Stimulated activated CD8-positive, alpha-beta memory T cell treated with anti-CD3 and anti-CD28 coated beads, Interleukin-7, amount 100 ng/mL, for 1 hour (primary cell): ENCODE measurements at places on chromosomes 7 and 10.

DNA sequence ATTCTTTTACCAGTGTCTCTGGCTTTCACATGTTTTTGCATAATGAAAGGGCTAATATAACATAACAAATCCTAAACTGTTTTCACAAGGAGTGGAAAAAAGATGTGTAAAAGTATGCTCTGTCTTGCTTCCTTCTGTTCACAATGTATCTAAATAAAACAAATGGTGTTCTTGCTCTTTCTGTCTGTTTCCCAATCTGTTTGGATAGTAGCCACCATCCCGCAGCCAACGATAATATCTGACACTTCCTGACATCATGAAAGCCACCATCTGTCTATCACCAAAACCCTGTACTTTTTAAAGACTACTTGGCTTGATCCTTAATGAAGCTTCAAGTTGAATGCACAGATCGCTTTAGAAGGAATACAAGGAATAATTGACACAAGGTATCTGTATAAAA is 246.2 kb downstream of the ETV1 start:
- DNase-seq, result no peak

- DNase-seq, result no peak
These were observed 7.4 kb downstream of the ADCYAP1R1 start for GRCh38 chr7:31059551-31059950.

GRCh38 chr7:77222065-77222464 is 22.4 kb upstream of the FGL2 start:
- no peak for DNase-seq

DNA sequence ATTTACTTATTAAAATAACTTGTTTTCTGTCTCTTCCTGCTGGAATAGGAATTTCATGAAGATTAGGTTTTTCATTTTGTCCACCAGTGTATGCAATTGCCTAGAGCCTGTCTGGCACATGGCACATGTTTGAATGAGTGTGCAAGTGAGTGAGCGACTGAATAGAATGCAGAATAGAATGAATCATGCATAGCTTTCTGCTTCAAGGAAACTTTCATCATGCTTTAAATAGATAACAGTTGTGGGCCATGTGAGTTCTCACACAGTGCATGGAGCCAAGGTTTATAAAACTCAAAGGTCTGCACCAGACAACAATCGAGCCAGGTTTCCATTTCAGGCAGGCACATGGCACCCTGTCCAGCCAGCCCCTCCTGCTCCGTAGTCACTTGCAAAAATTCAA is 74.2 kb upstream of the HECW1 start:
- no peak for DNase-seq

GRCh38 chr10:91974960-91975359 is 51.4 kb downstream of the BTAF1 start:
- DNase-seq, result no peak

DNA sequence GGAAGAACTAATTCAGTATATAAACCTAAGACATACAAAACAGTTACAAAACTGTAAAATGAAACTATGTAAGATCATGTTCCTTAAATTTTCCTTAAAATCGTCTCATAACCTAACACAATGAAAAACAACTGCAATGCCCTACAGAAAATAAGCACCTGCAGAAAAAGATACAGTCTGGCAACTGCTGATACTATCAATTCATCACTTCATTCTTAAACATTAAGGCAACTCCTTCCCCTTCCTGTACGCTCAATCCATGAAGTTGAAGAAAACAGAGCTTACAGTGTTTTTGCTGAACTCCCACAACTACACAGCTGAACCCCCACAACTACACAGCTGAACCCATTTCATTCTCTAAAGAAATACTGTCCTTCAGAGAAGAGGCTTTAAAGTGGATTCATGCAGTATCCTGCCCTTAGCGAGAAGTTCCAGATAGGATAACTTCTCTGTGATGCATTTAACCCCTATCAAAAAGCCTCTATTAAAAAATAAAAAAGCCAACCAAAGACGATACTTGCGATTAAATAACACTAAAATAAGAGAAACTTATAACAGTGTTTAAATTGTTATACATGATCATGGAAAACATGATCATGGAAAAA is 50.0 kb downstream of the JMJD1C start:
- no peak for DNase-seq
